ENCODE measurements at places on chromosomes 6 and 20. TPM values are rescaled to one million over a fixed set of nuclear protein-coding genes. Genes with fewer than 3 reads are reported as not detected.

GLYATL3 gene
- not detected for polyA plus RNA-seq

OR12D3 gene
- not detected for polyA plus RNA-seq

GNMT gene
- polyA plus RNA-seq: 7.1 TPM

MAP3K4 gene
- polyA plus RNA-seq: 9.2 TPM

BMP2 gene
- 1.1 TPM for polyA plus RNA-seq

ZSCAN16 gene
- 3.4 TPM for polyA plus RNA-seq

VTA1 gene
- 56.6 TPM for polyA plus RNA-seq

BTN1A1 gene
- polyA plus RNA-seq: not detected

All from heart left ventricle (tissue), 16 donors.